ENCODE measurements at places on chromosomes 1 and 21.

GRCh38 chr1:10054465-10054864 is 21.7 kb downstream of the UBE4B start:
- DNase-seq: no peak

DNA sequence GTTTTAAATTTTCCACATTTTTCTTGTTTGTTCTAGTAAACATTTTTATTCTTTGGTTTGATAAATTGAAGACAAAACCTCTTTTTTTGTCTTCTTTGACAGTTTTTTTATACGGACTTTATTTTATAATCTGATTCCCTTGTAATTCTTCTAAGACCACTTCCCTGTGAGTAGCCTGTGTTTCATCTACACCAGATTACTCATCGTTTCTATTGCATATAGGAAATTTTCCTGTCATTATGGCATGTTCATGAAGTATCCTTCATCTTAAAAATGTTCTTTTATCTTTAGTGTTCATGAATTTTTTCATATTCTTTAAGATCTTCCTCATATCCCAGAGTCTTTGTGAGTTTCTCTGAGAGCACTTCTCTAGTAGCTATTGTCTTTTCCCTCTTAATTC is 109.8 kb downstream of the USP25 start:
- DNase-seq: no peak

- peak; percentile 76 for DNase-seq
These were observed 517 bp upstream of the H3-3A start for GRCh38 chr1:226061841-226062557.

- no peak for DNase-seq
These were observed 40.1 kb downstream of the CAMSAP2 start for GRCh38 chr1:200778766-200779165.

DNA sequence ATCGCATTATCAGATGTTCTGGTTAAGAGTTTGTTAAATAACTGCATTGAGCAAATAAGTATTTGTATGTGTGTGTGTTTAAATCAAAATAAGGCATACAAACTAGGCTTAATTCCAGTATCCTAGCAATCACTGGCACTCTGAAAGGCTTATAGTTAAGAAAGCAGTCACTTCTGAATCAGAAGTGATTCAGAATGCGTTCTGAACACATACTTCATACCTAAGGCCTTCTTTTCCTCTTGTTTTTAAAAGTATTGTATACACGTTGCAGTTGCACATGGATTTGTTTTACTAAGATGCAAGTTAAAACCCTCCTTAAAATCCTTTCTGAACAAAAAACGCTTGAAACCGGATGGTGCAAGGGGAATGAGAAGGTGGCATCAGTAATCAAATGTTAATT is 238.4 kb upstream of the DMRTA2 start:
- DNase-seq: no peak

GRCh38 chr1:171913385-171913784 is 72.1 kb downstream of the DNM3 start:
- DNase-seq: peak; percentile 70

DNA sequence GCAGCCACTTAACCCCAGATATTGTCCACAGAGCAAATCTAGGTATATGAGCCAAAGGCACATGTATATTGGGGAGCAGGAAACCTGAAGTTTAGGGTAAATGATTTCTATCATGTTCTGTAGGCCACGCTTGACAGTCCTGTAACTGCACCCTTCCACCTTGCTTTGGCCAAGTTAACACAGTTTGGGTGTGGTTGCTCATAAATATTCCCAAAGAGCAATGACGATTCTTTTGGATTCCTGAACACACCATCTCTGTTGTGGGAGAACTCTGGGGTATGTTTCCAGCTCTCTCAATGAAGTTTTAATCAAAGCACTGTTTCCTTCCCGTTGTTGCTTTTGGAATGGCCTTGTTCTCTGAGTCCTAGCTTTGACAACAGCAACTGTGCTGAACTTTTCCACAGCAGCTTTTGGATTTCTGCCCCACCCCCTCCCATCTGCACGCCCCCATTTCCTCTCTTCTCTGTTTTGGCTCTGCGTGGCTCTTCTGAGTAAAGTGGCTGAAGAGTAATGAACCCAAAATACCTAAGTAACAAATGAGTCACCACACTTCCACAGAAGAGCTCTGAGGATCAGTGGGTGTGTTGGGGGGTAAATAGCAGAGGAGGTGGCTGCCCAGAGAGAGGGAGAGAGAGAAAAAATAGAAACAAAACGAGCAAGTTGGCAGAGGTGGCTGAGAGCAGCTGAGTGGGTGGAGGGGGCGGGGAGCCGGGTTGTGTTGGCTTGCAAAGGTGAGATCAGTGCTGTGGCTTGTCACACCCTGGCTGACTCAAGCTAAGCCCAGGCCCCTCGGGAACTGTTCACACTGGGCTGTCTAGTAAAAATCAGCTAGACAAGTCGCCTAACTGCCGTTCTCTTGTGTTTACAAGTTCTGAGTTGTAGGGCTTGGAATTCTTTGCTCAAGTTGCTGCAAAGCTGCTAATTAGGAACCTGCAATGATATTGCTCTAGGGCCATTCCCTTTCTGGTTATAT is 26.9 kb upstream of the RAP1A start:
- peak; percentile 96 for DNase-seq

Measured in mammary epithelial cell (primary cell).